ENCODE measurements at places on chromosomes 6 and 20.

DNA sequence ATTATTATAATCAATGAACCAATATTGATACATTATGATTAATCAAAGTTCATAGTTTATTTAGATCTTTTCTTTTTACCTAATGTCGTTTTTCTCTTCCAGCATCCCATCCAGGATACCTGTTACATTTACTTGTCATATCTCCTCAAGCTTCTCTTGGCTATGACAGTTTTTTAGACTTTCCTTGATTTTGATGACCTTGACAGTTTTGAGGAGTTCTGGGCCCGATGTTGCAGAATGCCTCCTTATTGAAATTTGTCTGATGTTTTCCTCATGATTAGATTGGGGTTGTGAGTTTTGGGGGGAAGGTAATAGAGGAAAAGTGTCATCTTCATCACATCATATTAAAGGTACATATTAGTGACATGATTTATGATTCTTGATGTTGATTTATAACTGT, 3.8 kb upstream of the SIRPD start:
- DNase-seq, result no peak

GRCh38 chr20:33893314-33893713, 82.2 kb downstream of the CHMP4B start:
- no peak for DNase-seq

- no peak for DNase-seq
Measured at GRCh38 chr20:19937218-19937617, 79.9 kb upstream of the NAA20 start.

GRCh38 chr20:8212286-8212685, 80.2 kb downstream of the PLCB1 start:
- no peak for DNase-seq

DNA sequence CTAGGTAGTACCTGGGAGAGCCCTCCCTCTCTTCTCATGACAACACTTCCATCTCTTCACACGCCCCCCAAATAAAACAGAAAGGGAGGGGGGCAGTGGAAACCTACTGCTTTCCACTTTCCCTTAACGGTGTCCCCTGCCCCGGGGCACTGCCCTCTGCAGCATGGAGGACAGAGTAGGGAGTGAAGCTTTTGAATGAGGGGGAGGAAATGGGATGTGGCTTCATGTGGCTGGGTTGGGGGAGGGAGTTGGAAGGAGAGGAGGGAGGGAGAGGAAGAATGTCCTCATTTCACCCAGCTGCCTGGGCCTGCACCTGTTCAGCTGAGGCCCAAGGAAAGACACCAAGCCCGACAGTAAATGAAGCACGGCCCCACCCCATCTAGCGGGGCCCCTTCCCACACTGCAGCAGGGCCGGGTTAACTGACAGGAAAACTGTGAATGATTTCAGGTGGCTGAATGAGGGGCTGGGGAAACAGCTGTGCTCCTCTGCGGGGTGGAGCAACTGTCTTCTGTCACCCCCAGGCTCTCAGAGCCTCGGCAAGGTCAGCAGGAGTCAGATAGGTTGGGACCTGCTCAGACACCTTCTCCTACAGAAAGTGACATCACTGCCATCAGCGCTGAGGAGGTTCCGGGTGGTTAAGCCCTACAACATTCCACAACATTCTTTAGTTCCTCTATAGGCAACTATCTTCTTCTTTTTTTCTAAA, 40.0 kb upstream of the TAF8 start:
- DNase-seq, result peak; percentile 11

- DNase-seq, result no peak
Measured at GRCh38 chr6:133837801-133838349, 51.0 kb upstream of the TCF21 start.

DNA sequence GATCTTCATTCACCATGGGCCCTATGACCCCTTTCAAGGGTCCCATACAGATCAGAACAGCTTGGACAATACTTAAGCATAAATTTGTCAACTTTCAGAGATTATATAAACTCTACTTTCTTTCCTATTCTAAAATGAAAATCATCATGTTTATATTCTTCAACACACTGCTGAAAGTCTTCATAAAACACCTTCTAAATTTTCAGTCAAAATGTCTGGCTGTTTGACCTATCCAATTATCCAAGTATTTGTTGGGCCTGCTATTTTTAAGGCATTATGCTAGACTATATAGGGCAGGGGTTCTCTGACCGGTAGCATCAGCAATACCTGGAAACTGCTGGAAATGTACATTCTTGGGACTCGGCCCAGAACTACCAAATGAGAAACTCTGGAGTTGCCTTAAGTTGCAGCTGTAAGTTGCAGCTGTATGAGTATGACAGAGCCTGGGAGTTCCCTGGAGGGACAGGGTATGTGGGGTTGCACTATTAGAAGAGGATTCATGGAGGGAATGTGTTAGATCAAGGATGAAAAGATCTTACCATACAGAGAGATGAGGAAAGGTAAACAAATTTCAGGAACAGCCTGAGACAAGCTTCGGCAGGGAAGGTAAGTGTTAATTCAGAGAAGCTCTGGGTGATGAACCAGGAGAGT, 293.0 kb downstream of the ADGB start:
- no peak for DNase-seq

DNA sequence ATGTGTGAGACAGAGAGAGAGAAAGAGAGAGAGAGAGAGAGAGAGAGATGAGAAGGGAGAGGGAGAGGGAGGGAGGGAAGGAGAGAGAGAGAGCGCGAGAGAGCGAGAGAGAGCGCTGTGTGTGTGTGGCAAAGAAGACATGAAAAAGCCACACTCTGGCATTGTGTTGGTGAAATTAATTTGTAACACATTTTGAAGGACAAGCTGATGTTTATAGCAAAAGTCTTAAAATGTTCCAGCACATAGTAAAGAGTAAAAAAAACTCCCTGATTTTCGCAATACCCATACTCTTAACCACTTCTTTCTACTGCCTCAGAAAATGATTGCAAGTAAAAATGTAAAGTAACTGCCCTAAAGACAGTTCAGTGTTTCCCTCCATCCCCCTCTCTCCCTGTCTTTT, 56.7 kb downstream of the SLC22A1 start:
- DNase-seq, result no peak

- no peak for DNase-seq
Measured at GRCh38 chr6:130020073-130020906, 1.9 kb downstream of the L3MBTL3 start.

DNA sequence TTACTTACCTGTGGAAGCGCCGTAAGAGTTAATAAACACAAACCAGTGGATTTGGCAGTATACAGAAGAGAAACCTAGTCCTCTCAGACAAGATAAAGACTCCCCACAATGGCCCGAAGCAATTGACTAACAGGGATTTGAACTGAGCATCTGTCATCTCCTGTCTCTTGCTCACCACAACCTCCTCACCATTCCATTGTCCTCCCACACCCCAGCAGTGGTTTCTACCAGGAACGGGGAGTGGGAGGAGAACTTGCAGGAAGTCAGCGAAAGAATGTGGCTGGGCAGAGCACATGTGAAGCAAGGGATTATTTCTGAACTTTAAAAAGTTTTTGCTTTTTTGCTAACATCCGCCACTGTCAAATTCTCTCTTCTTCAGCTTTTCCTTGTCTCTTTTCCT, 24.6 kb upstream of the TAAR1 start:
- no peak for DNase-seq

DNA sequence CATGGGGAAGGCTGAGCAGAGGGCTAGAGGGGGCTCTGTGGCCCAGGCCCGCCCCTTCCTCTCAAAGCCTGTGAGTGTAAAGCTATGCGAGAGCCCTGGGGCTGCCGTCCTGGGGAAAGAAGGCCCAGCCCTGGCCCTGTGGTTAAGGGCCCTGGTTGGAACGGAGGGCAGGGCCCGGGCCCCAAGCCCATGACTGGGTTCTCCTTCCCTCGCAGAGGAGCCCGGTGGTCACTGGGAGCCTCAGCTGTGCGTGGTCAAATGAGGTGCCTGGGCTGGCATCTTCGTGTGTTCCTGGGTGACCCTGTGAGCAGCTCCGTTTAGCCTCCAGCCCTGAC, 56.0 kb downstream of the SMOC2 start:
- peak; percentile 7 for DNase-seq

DNA sequence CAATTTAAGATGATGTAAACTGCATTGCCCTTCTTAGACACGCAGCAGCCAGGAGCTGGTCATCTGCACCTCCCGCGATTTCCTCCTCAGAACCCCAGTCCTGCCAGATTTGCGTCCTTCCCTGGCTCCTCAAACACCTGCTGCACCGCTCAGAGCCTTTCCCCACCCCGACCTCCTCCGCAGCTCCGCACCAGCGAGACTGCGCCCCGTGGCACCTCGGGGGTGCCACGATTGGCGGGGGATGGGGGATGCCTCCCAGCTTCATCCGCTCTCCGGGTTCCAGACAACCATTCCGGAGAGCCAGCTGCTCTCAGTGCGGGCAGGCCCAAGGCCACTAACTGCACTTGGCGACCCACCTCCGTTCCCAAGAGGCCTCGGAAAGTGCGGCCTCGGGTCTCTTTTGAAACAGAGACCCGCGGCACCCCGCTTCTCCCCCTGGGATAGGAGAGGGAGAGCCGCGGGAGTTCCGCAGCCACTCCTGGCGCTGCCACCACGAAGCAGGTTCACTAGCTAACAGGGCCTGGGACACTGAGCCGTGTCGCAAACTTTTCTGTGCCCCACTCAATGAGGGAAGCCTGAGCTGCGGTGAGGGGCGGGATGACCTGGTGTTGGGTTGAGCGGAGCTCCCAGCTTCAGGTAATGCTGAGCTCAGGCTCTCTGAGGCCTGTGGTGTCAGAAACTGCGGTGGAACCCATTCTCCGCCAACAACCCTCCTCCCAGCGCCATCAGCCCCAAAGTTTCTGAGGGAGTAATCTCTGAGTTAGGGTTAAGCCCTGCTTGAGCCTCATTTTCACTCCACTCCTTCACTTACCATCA, 7.3 kb upstream of the TFAP2A start:
- DNase-seq, result no peak

DNA sequence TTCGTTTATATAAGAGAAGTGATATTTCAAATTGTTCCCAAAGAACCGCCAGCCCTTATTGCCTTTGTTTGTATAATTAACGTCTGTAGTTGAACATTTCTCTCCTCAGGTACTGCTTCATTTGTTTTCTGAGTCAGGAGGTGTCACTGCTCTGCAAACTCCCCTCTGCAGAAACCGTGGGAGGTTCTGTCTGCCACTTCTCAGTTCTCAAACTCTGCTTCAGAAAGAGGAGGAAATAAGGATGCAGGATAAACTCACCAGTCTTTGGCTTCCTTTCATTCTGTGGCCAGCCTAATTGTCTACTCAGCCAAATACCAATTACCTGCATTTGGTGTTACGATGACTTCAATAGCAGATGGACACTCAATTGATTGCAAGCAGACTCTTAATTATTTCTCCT, 149.8 kb downstream of the PAK5 start:
- DNase-seq, result no peak

- DNase-seq, result no peak
Measured at GRCh38 chr20:45918182-45918737, 6.3 kb upstream of the PLTP start.

DNA sequence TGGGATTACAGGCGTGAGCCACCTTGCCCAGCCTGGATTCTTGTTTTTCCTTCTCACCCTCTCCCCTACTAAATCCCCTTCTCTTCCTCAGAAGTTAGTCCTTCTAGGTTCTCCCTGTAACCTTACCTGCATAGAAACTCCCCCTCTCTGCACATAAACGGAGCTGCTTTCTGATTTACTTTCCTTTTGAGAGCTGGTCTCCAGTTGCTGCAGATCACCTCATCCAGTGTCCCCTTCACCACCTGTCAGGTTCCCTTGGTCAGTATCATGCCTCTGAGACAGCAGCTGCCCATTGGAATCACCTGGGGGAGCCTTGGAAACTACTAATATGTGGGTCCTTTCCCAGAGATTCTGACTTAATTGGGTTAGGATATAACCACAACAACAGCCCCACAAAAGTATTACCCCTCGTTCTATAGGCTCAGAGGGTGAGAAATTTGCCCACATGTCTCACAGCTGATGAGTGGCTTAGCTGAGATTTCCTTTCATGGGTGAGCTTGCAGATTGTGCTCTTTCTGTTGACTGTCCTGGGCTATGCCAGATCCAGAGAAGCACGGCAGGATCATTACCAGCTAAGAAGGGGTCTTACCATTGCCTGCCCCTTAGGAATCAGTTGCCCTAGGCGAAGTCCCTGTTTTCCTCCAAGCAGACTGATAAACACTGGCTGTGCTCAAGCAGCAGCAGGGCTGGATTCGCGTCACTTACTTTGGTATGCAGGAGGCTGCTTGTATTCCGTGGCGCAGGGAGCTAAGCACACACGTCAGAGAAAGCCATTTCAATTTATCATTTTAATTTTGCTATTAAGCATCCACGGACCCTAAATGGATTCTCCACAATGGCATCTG, 51.3 kb downstream of the AKAP12 start:
- no peak for DNase-seq

GRCh38 chr6:33419580-33420490, at the start of gene SYNGAP1:
TSS of gene SYNGAP1 (plus strand) at chr6:33420065. CDS start at chr6:33420265, 200 bp downstream.
- DNase-seq, result peak; percentile 53

DNA sequence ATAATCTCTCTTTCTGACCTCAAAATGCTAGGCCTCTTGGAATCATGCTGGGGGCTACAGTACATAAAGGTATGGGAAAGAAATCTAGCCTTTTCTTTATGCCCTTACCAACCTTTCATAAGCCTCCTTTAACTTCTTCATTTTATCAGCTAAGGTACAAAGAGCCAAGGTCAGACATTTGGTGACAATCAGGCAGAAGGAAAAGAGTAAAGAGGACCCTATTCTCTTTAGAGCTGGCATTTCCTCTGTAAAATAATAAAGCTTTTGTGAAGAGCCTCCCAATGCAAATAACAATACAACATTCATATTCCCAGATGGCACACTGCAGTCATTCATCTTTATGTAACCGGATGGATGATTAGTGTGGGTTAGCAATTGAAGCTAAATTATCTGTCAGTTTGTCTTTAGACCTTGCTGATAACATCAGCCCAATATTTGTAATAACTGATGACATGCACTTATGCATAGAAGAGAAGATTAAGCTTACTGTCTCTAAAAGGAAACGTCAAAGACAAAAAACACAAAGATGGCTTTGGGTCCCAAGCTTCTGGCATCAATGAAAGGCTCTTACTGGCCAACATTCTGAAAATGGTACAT, 163.1 kb downstream of the IBTK start:
- DNase-seq, result no peak

DNA sequence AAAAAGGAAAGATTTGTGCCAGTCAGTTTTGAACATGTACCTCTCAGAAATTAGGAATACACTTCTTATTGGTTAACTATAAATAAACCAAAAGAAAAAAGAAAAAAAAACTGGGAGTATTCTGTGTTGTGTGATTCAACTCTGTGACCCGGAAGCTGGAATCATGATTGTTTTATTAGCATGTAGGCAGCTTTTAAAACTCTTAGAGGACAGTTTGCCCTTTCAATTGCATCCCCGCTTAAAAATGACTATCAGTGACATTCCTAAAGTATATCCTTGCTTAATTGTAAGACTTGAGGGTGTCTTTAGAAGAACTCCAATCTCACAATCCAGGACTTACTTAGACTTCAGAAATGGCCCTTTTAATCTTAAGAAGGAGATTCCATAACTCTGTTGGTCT, 29.1 kb upstream of the TENT5A start:
- DNase-seq, result no peak

DNA sequence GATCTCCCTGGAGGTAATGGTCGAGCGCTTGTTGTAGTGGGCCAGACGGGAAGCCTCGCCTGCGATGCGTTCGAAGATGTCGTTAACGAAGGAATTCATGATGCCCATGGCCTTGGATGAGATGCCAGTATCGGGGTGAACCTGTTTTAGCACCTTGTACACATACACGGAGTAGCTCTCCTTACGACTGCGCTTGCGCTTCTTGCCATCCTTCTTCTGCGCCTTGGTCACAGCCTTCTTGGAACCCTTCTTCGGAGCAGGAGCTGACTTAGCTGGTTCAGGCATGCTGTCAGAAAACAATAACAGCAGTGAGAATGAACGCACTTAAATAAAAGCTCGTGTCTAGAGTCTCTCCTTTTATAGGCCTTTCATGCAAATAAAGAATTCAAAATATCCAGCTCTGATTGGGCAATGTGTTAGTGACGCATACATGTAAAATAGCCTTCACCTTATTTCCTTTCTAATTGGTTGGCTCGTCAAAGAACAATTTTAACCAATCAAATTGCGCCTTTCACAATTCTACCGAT, 129.2 kb downstream of the HFE start:
- DNase-seq, result peak; percentile 99

Measured in NCI-H2227 treated with DMSO at 0.1 percent for 48 hours (cell line).